ENCODE measurements at places on chromosomes 5 and 9.

- DNase-seq, result no peak
These were observed 214.4 kb upstream of the ACTBL2 start for GRCh38 chr5:57696825-57697570.

GRCh38 chr5:132765311-132766019, 11.6 kb downstream of the SEPTIN8 start:
- DNase-seq, result no peak

DNA sequence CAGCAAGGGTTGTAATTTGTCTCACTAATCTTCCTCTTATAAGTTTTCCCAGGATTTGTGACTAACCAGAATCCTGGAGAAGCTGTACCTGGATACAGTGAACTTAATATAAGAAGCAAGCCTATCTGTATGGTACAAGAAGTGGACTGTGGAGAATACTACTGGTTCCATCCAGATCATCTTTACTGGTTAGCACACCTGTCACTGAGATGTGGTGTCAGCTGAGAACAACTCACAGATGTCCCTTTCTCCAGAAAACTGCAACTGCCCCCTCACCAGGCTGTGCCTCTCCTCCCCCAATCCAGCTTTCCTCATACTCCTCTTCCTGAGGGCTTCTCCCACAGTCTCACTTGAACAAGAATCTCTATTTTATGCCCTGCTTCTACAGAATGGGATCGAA, 4.9 kb downstream of the FBXO10 start:
- DNase-seq, result no peak

GRCh38 chr5:155783246-155783645, 543.7 kb upstream of the SGCD start:
- DNase-seq, result no peak

DNA sequence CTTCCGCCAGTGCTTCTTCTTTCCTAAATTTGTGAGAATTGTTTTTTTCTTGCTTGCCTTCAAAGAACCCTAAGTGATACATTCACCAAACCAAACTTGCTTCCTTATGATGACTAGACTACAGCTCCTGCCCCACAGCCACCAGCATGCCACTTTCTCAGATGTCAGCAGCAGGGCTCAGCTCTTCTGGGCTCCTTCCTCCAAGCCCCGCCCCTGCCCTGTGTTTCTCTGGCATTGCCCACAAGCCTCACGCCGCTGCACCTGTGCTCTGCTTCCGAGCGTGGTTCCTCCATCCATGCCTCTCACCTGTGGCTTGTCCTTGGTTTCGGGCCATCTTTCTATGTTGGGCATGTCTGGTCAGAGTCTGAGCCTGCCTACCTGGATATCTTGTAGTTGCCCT, 10.6 kb downstream of the UNC5A start:
- no peak for DNase-seq

- no peak for DNase-seq
These were observed 92.7 kb downstream of the COL5A1 start for GRCh38 chr9:134734270-134734669.

DNA sequence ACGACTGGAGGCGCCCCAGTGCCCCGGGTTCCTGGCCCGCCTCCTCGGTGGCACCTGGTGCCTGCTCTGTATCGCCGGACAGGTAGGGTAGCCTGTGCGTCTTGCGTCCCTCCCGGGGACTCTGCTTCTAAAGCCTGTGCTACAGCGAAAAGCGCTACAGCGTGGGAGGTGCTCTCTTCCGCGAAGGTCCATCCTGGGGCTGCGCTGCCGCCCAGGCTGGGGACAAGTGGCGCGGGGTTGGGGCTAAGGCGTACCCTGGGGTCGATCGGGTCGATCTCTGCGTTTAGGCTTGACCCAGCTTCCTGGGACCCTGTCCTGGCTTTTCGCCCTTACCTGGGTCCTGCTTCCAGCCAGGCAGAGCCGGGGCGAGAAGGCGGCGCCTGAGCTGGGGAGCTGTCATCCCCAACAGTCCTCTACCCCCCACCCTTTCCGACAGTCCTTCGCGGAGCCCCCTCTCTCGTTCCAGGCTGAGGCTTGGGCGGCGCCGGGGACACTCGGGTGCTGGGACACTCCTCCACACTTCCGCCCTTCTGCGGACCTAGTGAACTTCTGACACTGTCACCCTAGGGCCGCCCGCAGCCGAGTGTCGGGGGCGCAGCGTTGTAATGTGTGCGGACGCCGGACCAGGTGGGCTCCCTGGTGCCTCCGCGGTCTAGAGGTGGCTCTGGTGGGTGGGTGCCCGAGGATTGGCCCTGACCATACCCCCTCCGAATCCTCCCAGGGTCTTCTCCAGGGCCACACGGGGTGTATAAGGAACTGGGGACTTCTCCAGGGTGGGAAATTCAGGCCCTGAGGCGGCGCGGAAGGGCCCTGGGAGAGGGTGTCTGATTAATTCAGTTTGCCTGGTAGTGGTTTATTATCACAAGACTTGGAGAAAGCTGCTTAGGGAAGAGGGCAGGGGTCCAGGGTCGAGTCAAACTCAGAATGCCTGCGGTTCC, 328.2 kb downstream of the SH3GL2 start:
- DNase-seq, result no peak

- DNase-seq, result no peak
These were observed 5.0 kb upstream of the SLC34A1 start for GRCh38 chr5:177378884-177379883.

GRCh38 chr9:127066060-127066850, 56.2 kb downstream of the ANGPTL2 start:
- no peak for DNase-seq

- no peak for DNase-seq
These were observed 32.7 kb upstream of the DNAH5 start for GRCh38 chr5:13976867-13977830.

- no peak for DNase-seq
These were observed 215.9 kb upstream of the RFX3 start for GRCh38 chr9:3741729-3742128.

DNA sequence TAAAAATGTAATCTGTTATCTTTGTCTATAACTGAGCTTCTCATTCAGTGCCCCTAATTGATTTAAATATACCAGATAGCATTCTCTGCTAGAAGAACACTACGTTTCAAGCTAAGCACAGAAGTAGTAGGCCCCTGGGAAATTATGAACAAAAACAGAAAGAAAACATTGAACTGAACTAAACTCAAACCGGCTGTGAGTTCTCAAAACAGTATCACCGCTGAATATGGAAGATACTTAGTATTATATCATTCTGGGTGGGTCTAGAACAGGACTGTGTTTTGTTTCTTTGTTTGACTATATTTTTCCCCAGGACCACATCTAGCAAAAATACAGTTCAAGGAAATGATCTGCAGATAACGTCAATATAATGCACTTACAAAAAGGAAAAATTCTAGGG, 95.1 kb upstream of the HMHB1 start:
- no peak for DNase-seq

GRCh38 chr5:131463656-131464055, 171.4 kb downstream of the RAPGEF6 start:
- no peak for DNase-seq

DNA sequence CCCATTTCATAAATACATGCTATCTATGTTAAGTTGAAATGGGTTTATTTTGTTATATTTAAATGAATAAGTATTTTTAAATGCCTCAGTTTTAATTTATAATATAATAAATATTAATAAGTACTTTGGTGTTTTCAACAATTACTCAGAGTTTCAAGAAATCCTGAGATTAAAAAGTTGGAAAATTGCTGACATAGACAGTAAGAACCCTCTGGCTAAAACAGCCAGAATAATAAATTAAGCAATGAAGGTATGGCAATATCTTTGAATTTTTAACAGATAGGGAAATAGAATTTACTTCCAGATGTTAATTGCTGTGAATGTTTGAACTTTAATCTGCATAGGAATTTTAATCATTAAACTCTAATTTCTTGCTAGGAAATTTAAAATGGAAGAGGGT, 83.6 kb downstream of the ZNF622 start:
- DNase-seq, result no peak

- DNase-seq, result no peak
These were observed 14.1 kb downstream of the SNX2 start for GRCh38 chr5:122788996-122789395.

DNA sequence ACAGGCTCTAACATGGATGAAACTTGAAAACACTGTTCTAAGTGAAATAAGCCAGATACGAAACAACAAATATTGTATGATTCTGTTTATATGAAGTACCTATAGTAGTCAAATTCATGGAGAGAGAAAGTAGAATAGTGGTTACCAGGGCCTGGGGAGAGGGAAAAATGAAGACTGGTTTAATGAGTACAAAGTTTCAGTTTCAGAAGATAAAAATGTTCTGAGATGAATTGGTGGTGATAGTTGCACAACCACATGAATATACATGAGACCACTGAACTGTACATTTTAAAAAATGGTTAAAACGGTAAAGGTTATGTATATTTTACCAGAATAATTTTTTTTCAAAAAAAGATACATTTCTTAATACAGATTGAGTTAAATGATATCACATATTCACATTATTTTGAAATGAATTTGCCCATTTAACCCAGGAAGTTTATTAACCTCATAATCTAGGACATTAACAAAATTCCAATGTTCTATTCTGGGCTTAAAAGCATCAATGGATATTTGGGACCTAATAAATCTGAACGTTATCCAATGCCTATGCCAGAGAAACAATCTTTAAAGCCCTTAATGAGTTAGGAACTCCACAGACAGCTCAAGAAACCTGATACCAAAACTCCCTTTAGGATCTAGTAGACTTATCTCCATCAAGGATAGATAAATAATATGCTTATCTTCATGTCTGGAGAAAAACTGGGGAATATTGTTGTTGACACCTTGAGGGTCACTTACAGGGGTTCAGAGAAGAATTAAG, 521.3 kb downstream of the EFNA5 start:
- no peak for DNase-seq

GRCh38 chr5:7073666-7074065, 322.3 kb upstream of the ADCY2 start:
- DNase-seq, result no peak

DNA sequence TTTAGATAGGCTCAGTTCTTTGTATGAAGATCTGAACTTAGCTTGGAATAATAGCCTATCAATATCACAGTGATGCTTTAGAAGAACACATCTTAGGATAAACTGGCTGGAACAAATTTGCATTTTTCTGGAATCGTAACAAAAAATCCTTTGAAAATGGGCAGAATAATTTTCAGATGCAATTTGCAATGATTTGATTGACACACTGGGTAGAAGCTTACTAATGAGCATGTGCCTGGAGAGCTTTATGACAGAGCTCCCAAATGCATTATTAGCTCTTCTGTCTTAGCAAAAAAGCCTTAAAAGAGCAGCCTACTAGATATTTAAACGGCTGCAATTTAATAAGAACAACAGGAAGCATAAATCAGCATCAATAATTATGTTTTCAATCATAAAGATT, 76.8 kb upstream of the TXNDC8 start:
- DNase-seq, result no peak

DNA sequence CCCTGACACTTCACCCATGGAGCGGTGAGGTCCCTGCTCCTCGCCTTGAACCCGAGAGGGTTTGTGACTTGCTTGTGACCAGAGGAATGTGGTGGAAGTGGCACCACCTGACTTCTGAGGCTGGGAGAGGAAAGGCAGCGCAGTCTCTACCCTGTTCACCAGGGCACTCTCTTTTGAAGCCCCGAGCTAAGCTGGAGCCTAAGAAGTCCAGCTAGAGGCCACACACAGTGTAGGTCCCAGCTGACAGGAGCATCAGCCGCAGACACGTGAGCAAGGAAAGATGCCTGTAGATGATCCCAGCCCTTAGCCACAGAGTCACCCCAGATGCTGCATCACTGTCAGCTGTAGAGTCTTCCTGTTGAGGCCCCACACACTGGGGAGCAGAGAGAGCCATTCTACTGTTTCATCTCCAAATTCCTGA, 1.7 kb upstream of the ANGPTL2 start:
- DNase-seq, result no peak

DNA sequence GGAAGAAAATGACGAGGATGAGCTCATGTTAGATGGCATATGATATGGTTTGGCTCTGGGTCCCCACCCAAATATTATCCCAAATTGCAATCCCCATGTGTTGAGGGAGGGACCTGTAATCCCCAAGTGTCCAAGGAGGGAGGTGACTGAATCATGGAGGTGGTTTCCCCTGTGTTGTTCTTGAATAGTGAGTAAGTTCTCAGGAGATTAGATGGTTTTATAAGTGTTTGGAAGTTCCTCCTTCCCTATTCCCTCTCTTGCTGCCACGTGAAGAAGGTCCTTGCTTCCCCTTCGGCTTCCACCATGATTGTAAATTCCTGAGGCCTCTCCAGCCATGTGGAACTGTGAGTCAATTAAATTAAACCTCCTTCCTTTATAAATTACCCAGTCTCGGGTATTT, 10.1 kb downstream of the EDIL3 start:
- no peak for DNase-seq

GRCh38 chr5:139893873-139894272, 98.3 kb downstream of the PSD2 start:
- no peak for DNase-seq

DNA sequence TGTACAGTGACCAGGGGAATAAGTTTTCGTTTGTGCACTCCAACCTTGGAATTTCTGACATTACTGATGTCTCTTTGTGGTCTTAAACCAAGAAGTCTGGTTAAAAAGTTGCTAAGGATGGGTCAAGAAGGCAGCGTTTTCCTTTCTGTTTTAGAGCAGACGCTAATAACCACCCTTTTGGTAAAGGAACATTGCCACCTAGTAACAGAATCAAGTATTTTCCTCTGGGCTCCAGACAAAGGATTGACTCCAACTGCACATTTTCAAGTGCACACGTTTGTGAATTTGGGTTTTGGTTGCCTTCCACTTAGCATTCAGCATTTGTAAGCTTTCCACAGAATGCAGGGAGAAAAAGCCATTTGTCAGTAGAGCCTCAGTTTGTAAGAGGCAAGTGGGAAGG, 22.2 kb upstream of the CEP78 start:
- DNase-seq, result no peak

- DNase-seq, result no peak
These were observed 11.9 kb upstream of the NR4A3 start for GRCh38 chr9:99809586-99810319.

- no peak for DNase-seq
These were observed 15.0 kb downstream of the NPR3 start for GRCh38 chr5:32726086-32726557.

- peak; percentile 44 for DNase-seq
These were observed 3.6 kb upstream of the PFN3 start for GRCh38 chr5:177403792-177404640.

- DNase-seq, result no peak
These were observed 937 bp upstream of the MACROH2A1 start for GRCh38 chr5:135399794-135400542.

- DNase-seq, result no peak
These were observed 224.7 kb upstream of the DAP start for GRCh38 chr5:10985721-10986110.

- no peak for DNase-seq
These were observed 23.1 kb upstream of the FGF10 start for GRCh38 chr5:44412286-44412685.

DNA sequence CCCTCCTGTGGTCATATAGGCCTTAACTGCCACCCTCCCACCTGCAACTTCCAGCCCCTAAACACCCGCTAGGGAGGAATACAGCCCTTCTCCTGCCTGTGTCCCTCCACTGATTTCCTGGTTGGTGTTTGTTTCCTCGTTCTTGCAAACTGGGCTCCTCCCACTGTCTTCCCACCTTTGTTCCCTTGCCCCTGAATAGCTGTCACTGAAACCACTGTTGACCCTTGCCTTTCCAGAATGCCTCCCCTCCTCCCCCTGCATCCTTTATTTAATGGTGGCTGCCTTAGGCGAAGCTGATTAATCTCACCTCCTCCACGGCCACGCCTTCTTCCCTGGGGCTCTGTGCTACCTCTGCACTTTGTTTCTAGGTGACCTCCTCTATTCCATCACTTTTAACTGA, 626.7 kb downstream of the BNC2 start:
- DNase-seq, result no peak

All from activated naive CD4-positive, alpha-beta T cell (primary cell).